ENCODE measurements at places on chromosomes 4 and X.

GRCh38 chrX:56813318-56813837 is 84.3 kb downstream of the NBDY start:
- DNase-seq: peak; percentile 62

DNA sequence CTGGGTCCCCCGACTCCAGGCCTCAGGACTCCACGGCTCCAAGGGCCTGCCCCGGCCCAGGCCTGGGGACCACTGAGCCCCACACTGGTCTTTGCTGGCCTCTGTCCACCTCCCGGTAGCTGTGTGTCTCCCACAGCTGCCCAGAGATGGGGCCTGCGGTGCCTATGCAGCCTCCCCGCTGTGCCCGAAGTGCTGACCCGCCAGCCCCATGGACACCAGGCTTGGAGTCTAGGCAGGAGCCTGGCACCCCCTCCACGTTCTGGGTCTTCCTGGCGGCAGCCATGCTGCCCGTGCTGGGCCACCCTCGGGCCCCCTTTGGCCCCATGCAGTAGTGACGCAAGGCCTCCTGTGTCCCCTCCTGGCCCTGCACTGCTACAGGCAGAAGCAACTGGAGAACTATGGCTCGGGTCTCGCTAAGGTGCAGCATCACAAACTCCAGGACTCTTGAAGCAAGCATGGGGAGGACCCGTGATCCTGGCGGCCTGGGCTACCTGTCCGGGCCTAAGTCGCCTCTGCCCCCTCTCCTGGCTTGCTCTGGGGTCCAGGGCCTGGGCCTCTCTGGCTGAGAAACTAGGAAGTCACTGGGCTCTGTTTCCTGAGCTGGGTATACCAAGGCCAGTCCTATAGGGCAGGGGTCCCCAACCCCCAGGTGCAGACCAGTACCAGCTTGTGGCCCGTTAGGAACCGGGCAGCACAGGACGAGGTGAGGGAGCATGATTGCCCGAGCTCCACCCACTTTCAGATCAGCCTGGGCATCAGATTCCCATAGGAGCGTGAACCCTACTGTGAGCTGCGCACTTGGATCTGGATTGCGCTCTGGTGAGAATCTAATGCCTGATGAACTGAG is 917 bp downstream of the MYL5 start:
- DNase-seq: no peak

GRCh38 chr4:40264497-40264896 is 67.7 kb downstream of the RHOH start:
- no peak for DNase-seq

DNA sequence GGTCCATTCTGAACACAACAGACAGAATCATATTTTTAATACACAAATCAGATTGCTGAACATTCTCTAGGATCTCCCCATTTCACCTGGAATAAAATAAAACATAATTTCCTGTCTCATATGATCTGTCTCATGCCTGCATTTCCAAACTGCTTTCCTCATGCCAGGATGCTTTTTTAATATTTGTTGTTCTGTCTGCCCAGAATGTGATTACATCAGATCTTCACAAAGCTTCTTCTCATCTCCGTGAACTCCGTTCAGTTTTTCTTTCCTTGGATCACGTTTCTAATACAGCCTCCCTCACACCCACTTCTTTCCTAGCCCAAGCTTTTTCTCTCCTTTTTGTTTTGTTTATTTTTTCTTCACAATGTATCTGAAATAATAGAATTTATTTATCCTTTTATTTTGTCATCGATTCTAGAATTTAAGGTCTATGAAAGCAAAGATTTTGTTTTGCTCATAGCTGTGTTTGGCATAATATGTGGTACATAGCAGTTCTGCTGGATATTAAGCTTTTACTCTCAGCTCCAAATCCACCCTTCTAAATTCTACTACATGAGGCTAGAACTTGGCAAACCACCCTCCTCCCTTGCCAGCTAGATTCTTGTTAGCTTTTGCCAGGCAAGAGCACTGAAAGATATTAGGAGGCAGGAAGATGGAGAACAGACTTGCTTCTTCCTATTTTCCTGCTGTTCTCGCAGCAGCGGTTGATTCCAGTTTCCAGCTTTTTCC is 165.5 kb upstream of the SLIT2 start:
- no peak for DNase-seq

Data from activated naive CD4-positive, alpha-beta T cell treated with anti-CD3 and anti-CD28 coated beads, Interleukin-2, amount 50 U/mL, for 72 hours (primary cell).